Activated CD8-positive, alpha-beta T cell treated with anti-CD3 and anti-CD28 coated beads, Interleukin-2, amount 10 ng/mL, durations not matched to agents 7 days and 5 days (primary cell): ENCODE measurements at places on chromosomes 11 and 22. TPM values are rescaled to one million over a fixed set of nuclear protein-coding genes. Genes with fewer than 3 reads are reported as not detected.

- DNase-seq, result no peak
Measured at GRCh38 chr11:13713982-13714381, 45.5 kb downstream of the FAR1 start.

DNA sequence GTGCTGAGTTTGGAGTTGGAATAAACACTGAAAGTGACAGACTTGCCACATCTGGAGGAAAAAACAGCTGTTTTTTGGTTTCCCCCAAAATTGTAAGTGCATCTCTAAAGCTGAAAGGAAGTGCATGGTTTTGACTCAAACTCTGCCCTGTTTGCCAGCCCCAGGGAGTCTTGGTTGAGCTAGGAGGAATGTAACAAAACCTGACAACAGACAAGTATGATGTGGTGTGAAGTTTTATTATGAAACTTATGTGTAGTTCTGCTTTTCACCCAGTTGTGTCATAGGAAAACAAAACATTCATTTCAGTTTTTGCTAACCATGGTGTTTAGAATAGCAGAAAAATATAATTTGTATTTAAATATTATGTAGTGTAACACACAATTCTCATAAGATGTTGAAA is 31.7 kb upstream of the PDE3B start:
- no peak for DNase-seq

DNA sequence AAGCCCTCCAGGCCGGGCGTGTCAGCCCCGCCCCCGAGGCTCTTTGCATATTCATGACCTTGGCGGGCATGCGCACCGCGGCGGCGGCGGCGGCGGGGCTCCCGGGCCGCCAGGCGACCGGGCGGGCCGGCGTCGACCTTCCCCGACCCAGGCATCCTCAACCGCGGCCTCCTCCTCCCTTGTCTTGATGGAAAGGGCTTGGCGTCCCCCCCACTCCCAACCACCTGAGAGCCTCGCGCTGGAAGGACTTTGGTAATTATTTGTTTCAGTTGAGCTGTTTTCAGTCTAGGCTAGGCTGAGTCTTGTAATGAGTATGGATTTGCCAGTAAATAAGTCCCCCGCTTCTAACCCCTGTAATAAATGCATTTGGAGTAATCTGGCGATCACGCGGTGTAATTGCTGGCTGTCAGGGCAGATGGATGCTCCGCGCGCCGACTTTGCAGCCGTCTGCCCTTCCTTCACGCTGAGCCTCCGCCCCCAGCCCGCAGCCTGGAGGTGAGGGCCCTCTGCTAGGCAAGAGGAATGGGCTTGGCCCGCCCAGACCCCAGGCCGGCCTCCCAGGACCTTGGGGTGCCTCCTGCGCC is 25.2 kb downstream of the FLRT1 start:
- DNase-seq, result peak; percentile 67

- no peak for DNase-seq
Measured at GRCh38 chr11:47143322-47143721, 33.4 kb downstream of the ARFGAP2 start.

DNA sequence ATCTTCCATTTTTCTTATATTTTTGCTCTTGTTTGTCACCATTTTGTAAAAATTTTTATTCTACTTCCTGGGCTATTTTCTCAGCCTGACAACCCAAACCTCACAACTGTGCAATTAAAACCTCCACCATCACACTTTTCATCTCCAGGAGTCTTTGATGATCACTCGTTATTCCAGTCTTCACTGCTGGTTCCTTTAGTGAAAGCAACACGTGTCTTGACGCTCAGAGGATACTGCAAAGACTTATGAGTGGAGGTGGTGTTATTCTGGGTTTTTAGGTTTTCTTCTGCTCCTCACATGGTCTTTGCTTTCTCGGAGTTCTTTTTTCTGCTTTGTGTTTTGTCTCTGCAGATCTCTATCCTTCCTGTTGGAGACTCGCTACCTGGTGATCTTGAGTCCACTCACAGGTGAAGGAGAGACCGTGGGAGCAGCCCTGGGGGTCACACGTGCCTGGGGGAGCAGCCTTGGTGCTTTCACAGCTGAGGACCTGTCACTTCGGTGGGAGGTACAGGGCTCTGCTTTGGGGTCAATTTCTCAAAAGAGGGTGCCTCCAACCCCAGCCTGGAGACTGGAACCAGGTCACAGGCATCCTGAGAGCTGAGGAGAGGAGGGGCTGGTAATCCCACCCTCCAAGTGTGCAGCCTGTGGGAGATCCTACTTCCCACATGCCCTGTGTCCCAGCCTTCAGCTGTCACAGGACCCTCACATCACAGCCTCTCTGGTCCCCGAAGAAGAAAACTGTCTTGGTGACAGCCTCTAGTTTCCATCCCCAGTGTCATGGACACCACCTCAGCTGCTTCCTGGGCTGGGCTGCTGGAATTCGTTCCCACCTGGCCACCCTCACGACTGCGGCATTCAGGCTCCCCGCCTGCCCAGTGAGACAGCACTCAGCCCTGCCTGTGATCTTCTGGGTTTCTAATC is 11.0 kb downstream of the SULT4A1 start:
- no peak for DNase-seq

GRCh38 chr11:12222055-12222792 is 111.8 kb downstream of the MICAL2 start:
- DNase-seq, result no peak

The MMP3 gene
- not detected for total RNA-seq

DNA sequence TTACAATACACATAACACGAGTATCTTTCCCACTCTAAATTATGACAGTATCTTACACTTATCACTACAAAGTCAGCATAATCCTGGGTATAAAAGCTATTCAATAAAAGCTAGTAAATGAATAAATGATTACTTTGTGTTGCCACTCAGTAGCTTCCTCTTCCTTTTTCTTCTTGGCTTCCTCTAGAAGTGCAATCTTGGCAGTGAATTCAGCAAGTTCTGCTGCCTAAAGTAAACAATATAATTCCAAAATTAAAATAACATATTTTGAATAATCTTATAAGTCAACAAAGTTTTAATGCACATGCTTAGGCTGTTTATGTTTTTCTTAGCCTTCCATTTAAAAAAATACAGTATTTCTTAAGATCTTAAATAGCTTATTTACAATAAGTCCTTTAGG is 60.4 kb downstream of the RDX start:
- no peak for DNase-seq

DNA sequence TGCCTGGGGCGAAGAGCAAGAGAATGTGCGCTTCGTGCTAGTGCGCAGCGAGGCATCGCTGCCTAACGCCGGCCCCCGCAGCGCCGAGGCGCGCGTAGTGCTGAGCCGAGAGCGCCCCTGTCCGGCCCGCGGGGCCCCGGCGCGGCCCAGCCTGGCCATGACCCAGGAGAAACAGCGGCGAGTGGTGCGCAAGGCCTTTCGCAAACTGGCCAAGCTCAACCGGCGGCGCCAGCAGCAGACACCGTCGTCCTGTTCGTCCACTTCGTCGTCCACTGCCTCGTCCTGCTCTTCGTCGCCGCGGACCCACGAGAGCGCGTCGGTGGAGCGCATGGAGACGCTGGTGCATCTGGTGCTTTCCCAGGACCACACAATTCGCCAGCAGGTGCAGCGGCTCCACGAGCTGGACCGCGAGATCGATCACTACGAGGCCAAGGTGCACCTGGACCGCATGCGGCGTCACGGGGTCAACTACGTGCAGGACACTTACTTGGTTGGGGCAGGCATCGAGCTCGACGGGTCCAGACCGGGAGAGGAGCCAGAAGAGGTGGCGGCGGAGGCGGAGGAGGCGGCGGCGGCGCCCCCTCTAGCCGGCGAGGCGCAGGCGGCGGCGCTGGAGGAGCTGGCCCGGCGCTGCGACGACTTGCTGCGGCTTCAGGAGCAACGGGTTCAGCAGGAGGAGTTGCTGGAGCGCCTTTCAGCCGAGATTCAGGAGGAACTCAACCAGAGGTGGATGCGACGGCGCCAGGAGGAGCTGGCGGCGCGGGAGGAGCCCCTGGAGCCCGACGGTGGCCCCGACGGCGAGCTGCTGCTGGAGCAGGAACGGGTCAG is 1.0 kb downstream of the RASSF10 start:
- no peak for DNase-seq

The FAM181B gene
- not detected for total RNA-seq

- no peak for DNase-seq
Measured at GRCh38 chr11:79423736-79424135, 17.1 kb downstream of the TENM4 start.

DNA sequence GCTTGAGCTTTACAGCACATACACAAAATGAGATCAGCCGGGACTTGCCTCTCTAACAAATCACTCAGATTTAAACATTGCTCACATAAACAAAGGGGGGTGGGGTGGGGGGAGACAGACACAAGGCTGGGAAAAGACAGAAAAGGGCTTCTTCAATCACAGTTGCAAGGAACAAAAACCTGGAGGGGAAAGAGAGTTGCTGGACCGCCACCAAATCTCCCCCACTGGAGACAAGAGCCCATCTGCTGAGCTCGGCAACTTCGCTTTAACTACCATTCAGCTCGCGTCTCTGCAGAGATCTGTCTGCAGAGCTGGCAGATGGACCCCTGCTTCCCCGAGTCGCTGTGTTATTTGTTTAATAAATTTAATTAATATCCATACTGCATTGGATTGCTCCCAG is 165.0 kb downstream of the RCN1 start:
- no peak for DNase-seq
